ENCODE measurements at places on chromosomes 1 and 21.
A peak's percentile ranks its signal among the peaks of the same experiment; 100 is the strongest.

- peak; percentile 17 for DNase-seq
Observed at GRCh38 chr1:156920233-156921052, at the start of gene LRRC71. LRRC71 (plus strand) TSS chr1:156920632; CDS start chr1:156920804, 172 bp downstream.

DNA sequence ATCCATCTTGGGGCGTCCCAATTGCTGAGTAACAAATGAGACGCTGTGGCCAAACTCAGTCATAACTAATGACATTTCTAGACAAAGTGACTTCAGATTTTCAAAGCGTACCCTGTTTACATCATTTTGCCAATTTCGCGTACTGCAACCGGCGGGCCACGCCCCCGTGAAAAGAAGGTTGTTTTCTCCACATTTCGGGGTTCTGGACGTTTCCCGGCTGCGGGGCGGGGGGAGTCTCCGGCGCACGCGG lies 282 bp upstream of the SOD1 start:
- no peak for DNase-seq

DNA sequence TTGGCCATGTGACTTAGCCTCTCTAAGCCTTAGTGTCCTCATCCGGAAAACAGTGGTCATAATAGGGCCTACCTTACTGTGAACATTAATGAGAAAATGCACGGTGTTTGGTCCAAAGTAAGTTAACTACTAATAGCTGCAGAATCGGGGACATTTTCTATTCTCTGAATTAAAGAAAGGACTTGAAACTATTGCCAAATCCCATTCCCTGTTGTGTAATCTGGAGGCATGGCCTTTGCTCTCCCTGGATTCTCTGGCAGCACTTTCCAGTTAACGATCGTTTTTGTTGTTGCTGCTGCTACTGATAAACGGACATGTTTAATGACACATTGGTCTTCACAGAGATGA lies 30.5 kb downstream of the FMO4 start:
- no peak for DNase-seq

- DNase-seq, result no peak
Observed at GRCh38 chr1:233738396-233738795, 124.5 kb downstream of the KCNK1 start.

DNA sequence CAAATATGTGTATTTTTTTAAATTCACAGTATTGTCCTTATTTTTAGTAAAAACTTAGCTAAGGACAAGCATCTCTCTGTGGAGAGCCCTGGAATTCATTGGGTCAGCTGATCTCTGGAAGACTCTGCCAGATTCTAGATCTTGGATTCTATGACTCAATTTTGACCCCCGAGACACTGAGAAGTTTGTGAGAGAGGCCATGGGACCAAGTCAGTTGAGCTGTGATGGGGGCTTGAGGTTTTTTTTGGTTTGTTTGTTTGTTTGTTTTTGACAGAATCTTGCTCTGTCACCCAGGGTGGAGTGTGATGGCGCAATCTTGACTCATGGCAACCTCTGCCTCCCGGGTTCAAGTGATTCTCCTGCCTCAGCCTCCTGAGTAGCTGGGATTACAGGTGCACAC lies 13.5 kb downstream of the SHISA4 start:
- no peak for DNase-seq

GRCh38 chr1:40425198-40425597 lies 25.1 kb upstream of the ZFP69B start:
- DNase-seq, result no peak

DNA sequence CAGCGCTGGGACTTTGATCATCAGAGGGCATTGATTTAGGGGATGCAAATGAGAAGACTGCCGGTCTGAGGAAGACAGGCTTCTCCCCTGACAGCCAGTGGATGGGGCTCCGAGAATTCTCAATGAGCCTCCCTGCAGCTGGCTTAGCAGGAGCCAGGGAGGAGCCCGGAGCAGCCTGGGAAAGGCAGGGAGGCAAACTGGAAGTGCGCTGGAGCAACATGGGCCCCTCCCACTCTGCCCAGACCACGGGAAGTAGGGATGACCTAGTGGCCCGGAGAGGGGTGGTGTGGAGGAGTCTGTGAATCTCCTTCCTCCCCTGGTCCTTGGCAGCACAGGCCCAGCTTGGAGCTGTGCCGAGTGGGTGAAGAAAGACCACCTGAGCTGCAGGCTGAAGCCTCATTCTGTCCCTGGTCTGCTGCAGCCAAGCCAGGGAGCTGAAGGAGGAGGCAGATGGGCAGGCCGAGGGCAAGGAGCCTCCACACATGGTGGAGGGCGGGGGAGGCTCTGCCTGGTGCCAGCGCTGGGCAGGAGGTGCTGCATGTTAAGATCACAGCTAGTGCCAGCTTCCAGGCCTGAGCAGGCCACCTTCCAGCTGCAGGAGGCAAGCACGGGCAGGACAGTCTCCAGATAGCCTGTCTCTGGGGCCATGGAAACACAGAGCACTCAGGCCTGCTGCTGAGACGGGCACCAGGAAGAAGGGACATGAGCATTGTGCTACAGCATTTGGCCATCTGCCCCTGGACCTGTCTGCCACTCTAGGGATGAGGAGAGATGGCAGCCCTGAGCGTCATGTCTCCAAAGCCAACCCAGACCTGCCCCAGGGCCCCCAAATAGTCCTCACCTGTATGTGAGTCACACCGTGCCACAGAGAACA lies 12.2 kb upstream of the CLSTN1 start:
- DNase-seq, result no peak

DNA sequence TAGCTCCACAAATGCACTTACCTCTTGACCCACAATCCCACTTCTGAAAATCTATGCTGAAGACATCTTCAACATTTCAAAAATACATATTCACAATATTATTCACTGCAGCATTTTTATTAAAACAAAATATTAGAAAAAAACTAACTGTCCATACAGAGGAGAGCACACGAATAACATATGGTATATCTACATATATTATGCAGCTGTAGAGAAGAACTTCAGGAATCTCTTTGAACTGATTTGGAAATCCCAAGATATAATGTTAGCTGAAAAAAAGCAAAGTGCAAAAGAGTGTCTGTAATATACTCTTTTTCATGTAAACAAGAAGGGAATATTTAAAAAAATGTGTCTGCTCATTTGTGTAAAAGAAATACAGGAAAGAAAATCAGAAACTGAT lies 11.5 kb downstream of the IPO9 start:
- no peak for DNase-seq

DNA sequence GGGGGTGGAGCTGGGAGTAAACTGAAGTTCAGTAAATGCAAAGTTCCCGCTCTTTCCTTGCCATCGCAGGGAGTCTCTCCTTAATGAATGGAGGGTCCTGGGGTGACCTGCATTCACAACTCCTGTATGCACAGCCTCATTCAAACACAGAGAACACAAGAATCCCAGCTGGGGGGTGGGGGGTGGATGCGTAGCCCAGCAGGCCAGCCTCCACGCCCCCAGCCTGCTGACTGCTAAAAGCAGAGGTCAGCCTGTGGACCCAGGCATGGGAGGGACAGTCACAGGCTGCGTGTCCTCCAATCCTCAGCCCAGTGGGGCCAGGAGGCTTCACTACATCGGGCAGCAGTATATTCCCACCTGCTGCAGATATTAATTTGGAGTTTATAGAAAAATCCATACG lies 263.1 kb downstream of the GRIK3 start:
- no peak for DNase-seq

DNA sequence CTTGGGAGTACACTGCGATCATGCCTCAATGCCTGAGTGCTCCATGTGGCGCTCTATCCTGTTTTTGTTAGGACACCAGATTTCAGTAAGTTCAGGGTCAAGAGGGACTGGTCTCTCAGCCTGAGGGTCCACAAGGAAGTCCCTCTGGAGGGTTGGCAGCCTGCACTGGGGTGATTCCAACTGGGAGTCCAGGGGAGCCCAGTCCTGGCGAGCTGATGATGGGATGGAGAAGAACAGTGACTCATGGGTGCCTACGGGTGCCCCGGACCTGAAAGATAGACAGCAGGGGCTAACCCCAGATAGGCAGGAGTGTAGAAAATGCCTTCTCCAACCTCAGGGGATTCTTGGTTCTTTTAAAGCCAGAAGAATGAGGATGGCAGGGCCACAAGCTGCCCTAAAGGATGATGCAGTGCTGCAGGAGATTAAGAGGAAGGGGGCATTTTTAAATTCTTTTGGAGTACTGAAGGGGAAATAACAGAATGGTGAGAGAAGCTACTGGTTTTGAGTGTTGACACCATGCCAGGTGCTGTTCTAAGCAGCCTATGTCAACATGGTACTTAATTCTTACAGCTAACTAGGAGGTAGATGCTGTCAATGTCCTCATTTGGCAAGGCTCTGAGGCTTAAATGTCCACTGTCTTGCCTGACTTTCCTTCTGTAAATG lies 68.4 kb upstream of the TLR5 start:
- DNase-seq, result no peak

GRCh38 chr1:240658312-240658960 lies 46.5 kb upstream of the GREM2 start:
- no peak for DNase-seq

DNA sequence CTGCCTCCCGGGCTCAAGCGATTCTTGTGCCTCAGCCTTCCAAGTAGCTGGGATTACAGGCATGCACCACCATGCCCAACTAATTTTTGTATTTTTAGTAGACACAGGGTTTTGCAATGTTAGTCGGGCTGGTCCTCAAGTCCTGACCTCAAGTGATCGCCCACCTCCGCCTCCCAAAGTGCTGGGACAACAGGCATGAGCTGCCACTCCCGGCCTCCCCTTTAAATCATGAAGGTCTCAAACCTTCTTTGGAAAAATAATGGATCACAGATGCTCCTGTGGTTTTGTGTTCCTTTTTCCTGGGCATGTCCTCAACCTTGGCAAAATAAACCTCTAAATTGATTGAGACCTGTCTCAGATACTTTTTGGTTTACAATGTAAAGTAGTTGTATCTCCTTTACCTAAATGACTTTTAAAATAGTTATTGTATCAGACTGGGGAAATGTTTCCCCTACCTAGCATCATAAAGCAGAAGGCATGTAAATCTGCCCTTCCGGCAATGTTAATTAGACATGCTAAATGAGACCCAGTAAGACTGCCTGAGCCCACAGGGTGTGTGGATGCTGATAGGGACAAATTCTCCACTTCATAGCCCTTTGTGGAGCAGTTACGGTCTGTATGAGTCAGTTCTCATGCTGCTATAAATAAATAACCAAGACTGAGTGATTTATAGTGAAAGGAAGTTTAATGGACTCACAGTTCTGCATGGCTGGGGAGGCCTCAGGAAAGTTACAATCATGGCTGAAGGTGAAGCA lies 27.8 kb downstream of the CBR1 start:
- no peak for DNase-seq

DNA sequence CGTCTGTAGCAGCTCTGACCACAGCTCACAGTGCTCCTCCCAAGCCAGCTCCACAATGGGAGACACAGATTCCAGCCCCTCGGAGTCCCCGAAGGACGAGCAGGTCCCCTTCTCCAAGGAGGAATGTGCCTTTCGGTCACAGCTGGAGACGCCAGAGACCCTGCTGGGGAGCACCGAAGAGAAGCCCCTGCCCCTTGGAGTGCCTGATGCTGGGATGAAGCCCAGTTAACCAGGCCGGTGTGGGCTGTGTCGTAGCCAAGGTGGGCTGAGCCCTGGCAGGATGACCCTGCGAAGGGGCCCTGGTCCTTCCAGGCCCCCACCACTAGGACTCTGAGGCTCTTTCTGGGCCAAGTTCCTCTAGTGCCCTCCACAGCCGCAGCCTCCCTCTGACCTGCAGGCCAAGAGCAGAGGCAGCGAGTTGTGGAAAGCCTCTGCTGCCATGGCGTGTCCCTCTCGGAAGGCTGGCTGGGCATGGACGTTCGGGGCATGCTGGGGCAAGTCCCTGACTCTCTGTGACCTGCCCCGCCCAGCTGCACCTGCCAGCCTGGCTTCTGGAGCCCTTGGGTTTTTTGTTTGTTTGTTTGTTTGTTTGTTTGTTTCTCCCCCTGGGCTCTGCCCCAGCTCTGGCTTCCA lies 22.9 kb upstream of the VPS13D start:
- DNase-seq, result no peak

GRCh38 chr1:194829492-194829891 lies 1643.1 kb upstream of the B3GALT2 start:
- DNase-seq, result no peak

- no peak for DNase-seq
Observed at GRCh38 chr1:184610876-184611595, 143.6 kb downstream of the EDEM3 start.

DNA sequence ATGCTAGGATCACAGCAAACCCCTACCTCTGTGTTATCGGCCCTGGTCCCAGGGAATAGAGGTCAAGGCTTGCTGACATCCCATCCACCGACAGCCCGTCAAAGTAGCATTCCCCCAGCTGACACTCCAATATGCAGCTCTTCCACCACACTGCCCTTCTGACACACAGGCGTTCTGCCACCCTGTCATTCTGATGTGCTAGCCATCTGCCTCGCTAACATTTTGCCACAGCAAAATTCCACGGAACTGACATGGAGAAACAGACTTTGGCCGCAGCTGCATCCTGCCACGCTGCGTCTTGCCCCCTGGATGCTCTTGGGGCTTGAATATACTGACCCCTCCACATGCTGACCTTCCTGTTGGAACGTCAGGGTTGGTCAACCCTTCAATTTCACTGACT lies 163.2 kb upstream of the CSF3R start:
- DNase-seq, result no peak

Measured in stimulated activated CD8-positive, alpha-beta memory T cell treated with anti-CD3 and anti-CD28 coated beads, Interleukin-4, amount 100 ng/mL, for 4 hours (primary cell).